ENCODE measurements at places on chromosomes 7 and 10. TPM values are rescaled to one million over a fixed set of nuclear protein-coding genes. Genes with fewer than 3 reads are reported as not detected.

The DUSP5 gene
- 141 TPM for total RNA-seq

The GIMAP5 gene
- 53.8 TPM for total RNA-seq

GRCh38 chr7:156999958-157000726, 10.3 kb downstream of the MNX1 start:
- no peak for DNase-seq

GRCh38 chr7:35731349-35731748, 36.4 kb upstream of the HERPUD2 start:
- DNase-seq = no peak

DNA sequence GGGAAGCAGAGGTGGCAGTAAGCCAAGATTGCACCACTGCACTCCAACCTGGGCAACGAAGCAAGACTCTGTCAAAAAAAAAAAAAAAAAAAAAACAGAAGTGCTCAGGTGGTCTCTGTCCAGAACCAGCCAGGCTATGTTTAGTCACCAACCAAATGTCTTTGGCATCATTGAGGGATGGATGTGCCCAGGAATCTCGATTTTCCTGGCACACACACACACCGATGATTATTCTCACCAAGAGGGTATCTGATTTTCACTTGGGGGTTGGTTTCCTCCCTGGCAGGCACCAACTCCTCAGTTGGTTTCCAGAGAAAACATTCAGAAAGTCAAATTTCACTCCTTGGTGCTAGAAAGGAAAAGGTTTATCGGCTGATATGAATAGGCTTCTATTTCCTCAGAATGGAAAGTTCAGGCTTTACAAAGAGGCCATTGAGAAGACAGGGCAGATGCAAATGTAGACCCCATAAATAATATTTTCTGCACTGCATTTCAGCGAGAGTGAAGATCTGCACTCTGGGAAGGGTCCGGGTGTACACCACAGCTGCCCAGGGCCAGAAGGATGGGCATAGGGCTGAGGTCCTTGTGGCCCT, 154.8 kb downstream of the TNS3 start:
- DNase-seq = no peak

DNA sequence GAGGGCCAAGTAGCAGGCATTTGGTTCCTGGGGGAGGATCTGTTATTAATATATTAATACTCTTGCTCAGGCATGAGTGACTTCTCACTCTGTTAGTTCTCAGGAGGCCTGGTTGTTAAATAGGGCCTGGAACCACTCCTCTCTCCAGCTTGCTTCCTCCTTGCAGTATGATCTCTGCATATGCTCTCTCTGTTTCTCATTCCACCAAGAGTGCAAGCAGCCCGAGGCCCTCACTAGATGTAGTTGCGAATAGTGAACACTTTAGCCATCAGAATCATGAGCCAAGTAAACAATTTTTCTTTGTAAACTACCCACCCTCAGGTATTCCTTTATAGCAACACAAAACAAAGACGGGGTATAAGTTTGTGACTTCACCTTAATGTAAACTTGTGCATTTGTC, 784.3 kb downstream of the DNAJB9 start:
- DNase-seq = no peak

- DNase-seq = no peak
Observed at GRCh38 chr7:2168615-2169311, 64.0 kb downstream of the MAD1L1 start.

GRCh38 chr10:24418532-24418931, 209.6 kb downstream of the KIAA1217 start:
- DNase-seq = no peak

DNA sequence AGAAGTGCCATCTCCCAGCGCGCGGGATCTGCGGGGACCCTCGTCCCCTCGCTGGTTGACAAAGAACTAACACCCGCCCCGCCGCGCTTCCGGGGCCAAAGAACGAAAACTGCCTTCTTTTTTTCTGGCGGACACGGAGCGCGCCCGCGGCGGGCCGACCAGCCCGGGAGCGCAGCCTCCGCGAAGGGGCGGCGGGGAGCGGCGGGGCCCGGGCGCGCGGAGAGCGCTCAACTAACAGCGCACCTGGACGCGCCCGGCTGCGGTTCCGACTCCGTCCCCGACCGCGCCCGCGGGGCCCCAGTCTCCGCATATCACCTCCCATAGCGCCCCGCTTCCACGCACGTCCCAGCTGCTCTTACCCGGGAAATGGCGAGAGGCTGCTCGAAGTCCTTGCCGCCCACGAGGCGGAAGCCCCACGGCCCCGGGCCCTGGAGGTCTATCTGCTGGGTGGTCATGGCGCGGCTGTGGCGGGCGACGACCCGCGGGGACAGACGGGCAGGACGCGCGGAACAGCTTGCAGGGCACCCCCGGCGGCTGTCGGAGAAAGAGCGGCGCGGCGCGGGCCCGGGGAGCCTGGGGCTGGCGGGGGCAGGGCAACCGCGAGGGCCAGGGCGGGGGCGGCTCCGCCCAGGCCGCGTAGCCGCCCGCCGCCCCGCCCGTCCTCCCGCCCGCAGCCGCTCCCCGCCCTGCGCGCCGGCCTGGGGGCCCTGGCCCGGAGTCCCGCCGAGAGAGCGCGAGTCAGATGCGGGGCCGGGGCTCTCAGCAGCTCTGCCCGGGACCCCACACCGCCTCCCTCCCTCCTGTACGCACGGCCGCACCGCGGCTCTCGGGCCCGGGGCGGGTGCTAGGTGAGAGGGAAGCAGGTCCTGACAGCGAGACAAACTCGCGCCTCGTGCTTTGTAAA, at the start of gene PDLIM1:
Gene PDLIM1, minus strand, starts transcription at position 543 of the 904 bp plus-strand sequence. Its CDS starts 88 bp downstream, at position 455.
- DNase-seq = peak; percentile 51

- DNase-seq = peak; percentile 62
Observed at GRCh38 chr7:96321658-96322372, at the start of gene SLC25A13. Gene SLC25A13 (minus strand): TSS chr7:96322098. CDS start chr7:96321956, 142 bp downstream.

Data from activated T-helper 1 cell treated with anti-CD3 and anti-CD28 coated beads, Interleukin-12 subunit alpha, Interleukin-12 subunit beta, Interleukin-2, Interleukin-4 antibody, amounts not matched to agents 30 ng/mL and 10 ng/mL and 1 ng/mL, durations not matched to agents 14 hours and 24 hours and 36 hours (primary cell).